ENCODE measurements at places on chromosomes 4 and X. TPM values are rescaled to one million over a fixed set of nuclear protein-coding genes. Genes with fewer than 3 reads are reported as not detected.

The HSFX1 gene
- 1.7 TPM for total RNA-seq

The RBM46 gene
- not detected for total RNA-seq

The MAGEC1 gene
- not detected for total RNA-seq

The BMX gene
- 1.4 TPM for total RNA-seq

The RNF128 gene
- 0.22 TPM for total RNA-seq

The TRPC3 gene
- 0.14 TPM for total RNA-seq

The CPLX1 gene
- 3.1 TPM for total RNA-seq

The SPANXA1 gene
- not detected for total RNA-seq

The EGFL6 gene
- total RNA-seq: not detected

The IGSF1 gene
- 2.6 TPM for total RNA-seq

The ADGRG2 gene
- 0.62 TPM for total RNA-seq

The ATP6AP2 gene
- 43.5 TPM for total RNA-seq

The BMPR1B gene
- total RNA-seq: 1.4 TPM

The P2RY8 gene
- total RNA-seq: 1.9 TPM

The PRKG2 gene
- total RNA-seq: 0.05 TPM

The L1CAM gene
- 6.1 TPM for total RNA-seq

The GAGE12J gene
- not detected for total RNA-seq

The MAGEA9B gene
- not detected for total RNA-seq

The PDLIM5 gene
- total RNA-seq: 1,145 TPM

The MTHFD2L gene
- total RNA-seq: 10.1 TPM

The VCX2 gene
- not detected for total RNA-seq

The SLC7A11 gene
- 0.46 TPM for total RNA-seq

The NR3C2 gene
- total RNA-seq: 23.6 TPM

The MAGED4B gene
- total RNA-seq: 2.7 TPM

The MAGEA2B gene
- total RNA-seq: not detected

The ZNF630 gene
- 2.4 TPM for total RNA-seq

The SMR3B gene
- total RNA-seq: not detected

The MAGEB1 gene
- total RNA-seq: not detected

The CENPI gene
- total RNA-seq: 0.73 TPM

The SNCA gene
- total RNA-seq: 3.7 TPM

The CRMP1 gene
- total RNA-seq: 1.5 TPM

The EMCN gene
- 46.4 TPM for total RNA-seq

The WDFY3 gene
- 41.0 TPM for total RNA-seq

The USP27X gene
- 1.8 TPM for total RNA-seq

The FRMD7 gene
- not detected for total RNA-seq

The FGFRL1 gene
- 21.0 TPM for total RNA-seq

The AREG gene
- total RNA-seq: 1.4 TPM

The ASMT gene
- total RNA-seq: not detected

The BCOR gene
- 16.9 TPM for total RNA-seq

The RBMX2 gene
- total RNA-seq: 9.9 TPM

The IL1RAPL2 gene
- total RNA-seq: not detected

The TGIF2LX gene
- not detected for total RNA-seq

The ITM2A gene
- 76.8 TPM for total RNA-seq

The SMPX gene
- 661 TPM for total RNA-seq

The GPR82 gene
- total RNA-seq: 0.22 TPM

The POU3F4 gene
- total RNA-seq: not detected

The PDZD11 gene
- total RNA-seq: 33.9 TPM

The RBMX gene
- total RNA-seq: 73.5 TPM

The UBA6 gene
- total RNA-seq: 18.1 TPM

The GAGE12F gene
- not detected for total RNA-seq

The MXD4 gene
- total RNA-seq: 36.0 TPM

The UGT2B11 gene
- total RNA-seq: not detected

The TLR10 gene
- not detected for total RNA-seq

The TEX13B gene
- not detected for total RNA-seq

The IQCM gene
- not detected for total RNA-seq
